Left lung (tissue), 14 donors: ENCODE measurements at places on chromosomes 1 and 21. TPM values are rescaled to one million over a fixed set of nuclear protein-coding genes. Genes with fewer than 3 reads are reported as not detected.

DNA sequence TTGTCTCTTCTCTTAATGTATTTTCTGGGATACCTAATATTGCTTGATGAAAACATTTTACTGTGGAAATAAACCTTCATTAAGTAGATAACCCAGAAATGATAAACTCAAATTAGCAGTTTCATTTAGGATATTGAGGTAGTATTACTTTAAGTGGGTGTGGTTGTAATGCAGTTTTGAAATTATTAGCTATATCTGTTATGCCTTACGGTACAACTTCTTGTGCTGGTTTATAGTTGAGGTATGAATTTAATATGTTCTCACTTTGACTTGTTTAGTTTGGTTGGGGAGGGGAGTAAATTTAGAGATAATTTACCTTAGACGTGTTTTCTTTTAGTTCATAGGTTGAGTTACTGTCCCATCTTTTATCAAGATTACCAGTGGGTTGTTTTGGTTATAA is 111.0 kb downstream of the POU2F1 start:
- H3K4me1 ChIP-seq: no peaks in the 10 kb centered on the region
- no peaks in the 10 kb centered on the region for H3K36me3 ChIP-seq
- DNase-seq: no peak

GRCh38 chr1:230849451-230850224 is 18.7 kb downstream of the C1orf198 start:
- H3K4me3 ChIP-seq: no peak overlapping the region
- no peaks in the 10 kb centered on the region for H3K36me3 ChIP-seq
- peak; percentile 81 for DNase-seq
- H3K4me1 ChIP-seq: peaks cover 28% of the 10 kb centered on the region
- peak overlapping the region; percentile 41 for H3K27ac ChIP-seq

The ATP6V1G3 gene
- total RNA-seq: not detected

The KRTAP21-2 gene
- total RNA-seq: not detected

The KCNH1 gene
- total RNA-seq: 0.08 TPM

DNA sequence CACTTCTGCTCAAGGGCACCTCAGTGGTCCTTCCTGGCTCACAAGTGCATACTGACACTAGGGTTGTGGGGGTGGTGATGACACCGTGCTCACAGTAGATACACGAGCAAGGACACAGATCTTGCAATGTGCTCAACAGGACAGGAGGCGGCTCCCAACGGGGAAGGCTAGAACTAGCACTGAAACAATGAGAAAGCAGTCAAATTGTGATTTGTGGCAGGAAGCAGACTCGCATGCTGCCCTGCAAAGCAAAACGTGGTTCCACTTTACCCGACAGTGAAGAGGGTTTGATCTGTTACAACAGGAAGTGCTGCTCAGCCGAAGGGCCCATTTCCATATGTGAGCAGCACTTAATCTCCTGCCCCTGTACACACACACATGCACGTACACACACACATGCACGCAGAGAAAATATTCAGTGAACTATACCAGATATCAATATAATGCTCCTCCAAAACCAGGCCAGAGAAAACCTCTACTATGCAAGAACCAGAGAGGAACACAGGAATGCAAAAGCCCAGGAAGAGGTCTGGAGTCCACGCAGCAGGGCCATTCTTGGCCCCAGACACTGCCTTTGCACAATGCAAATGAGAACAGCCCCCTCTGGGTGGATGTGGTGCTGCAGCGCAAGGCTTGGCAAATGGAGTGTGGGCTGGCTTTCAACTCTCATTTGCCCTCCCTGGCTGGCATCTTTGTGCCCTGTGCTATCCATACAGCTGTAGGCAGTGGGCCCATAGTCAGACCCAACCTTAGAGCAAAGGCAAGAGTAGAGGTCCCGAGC is 47.1 kb downstream of the KANK4 start:
- H3K27me3 ChIP-seq: no peaks in the 10 kb centered on the region
- H3K27ac ChIP-seq: no peak overlapping the region
- no peaks in the 10 kb centered on the region for H3K4me1 ChIP-seq
- no peak overlapping the region for H3K4me3 ChIP-seq

DNA sequence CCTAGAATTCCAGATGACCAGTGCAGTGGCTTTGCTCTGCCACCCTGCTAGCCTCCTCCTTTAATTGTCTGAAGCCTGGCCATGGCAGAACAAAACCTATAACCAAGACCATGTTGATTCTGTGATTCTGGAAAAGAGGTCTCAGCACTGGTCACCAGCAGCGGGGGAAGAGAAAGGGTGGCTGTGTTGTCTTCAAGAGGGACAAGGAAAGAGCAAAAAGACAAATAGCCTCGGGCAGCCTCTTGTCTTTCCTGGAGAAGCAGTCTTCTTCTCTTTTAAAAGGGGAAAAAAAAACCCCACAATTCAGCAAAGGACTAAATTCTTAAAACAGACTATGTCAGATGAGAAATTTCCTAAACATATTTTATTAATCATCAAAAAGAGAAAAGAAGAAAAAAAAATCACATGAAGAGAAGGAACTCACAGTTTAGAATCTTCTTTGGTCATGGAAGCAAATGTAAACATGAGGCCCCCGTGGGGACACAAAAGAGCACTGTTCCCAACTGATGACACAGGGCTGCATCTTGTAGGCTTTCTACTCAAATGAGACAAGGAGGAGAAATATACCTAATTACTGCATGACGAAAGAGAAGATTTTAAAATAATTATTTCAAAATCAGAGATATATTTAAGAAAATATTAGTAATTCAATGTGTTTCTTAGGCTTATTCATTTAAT is 36.3 kb upstream of the RAP1GAP start:
- DNase-seq: no peak
- H3K4me3 ChIP-seq: no peak overlapping the region
- H3K27me3 ChIP-seq: no peaks in the 10 kb centered on the region
- H3K36me3 ChIP-seq: peaks cover 81% of the 10 kb centered on the region

The TCEA3 gene
- 28.3 TPM for total RNA-seq

The RAB3B gene
- 0.06 TPM for total RNA-seq

GRCh38 chr1:38153778-38154470 is 107.3 kb upstream of the POU3F1 start:
- no peaks in the 10 kb centered on the region for H3K4me1 ChIP-seq
- no peak overlapping the region for H3K4me3 ChIP-seq
- DNase-seq: no peak

The CCDC30 gene
- total RNA-seq: 4.5 TPM

The DNAI4 gene
- 6.5 TPM for total RNA-seq

GRCh38 chr1:94144836-94145235 is 23.9 kb upstream of the ABCA4 start:
- no peaks in the 10 kb centered on the region for H3K4me1 ChIP-seq
- H3K36me3 ChIP-seq: no peaks in the 10 kb centered on the region
- H3K27me3 ChIP-seq: no peaks in the 10 kb centered on the region

GRCh38 chr1:66648901-66649595 is 103.2 kb upstream of the DYNLT5 start:
- no peaks in the 10 kb centered on the region for H3K27me3 ChIP-seq
- H3K4me1 ChIP-seq: no peaks in the 10 kb centered on the region
- no peaks in the 10 kb centered on the region for H3K36me3 ChIP-seq
- no peak overlapping the region for H3K27ac ChIP-seq
- DNase-seq: no peak

GRCh38 chr1:220966881-220967611 is 87.8 kb downstream of the HLX start:
- no peak overlapping the region for H3K27ac ChIP-seq
- no peaks in the 10 kb centered on the region for H3K4me1 ChIP-seq
- no peak overlapping the region for H3K4me3 ChIP-seq
- DNase-seq: no peak
- no peaks in the 10 kb centered on the region for H3K27me3 ChIP-seq
- no peaks in the 10 kb centered on the region for H3K36me3 ChIP-seq

The HES2 gene
- total RNA-seq: 6.6 TPM

DNA sequence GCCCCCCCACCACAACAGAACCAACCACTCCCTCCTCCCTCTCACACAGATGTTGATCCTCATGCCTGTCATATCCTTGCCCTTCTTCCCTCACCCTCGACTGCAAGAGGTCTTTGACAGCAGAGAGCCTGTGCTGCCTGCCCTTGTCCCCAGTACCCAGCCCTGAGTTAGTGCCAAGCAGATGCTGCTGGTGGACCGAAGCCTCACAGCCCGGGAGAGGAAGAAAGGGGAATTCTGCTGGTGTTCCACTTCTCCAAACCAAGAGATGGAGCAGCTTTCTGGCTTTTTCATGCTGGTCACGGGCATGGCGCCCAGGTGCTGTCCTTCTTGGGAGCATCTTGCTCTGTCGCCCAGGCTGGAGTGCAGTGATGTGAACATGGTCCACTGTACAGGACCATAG is 69.1 kb downstream of the SLC66A1 start:
- no peaks in the 10 kb centered on the region for H3K27me3 ChIP-seq
- no peak for DNase-seq
- H3K36me3 ChIP-seq: no peaks in the 10 kb centered on the region
- H3K27ac ChIP-seq: no peak overlapping the region
- H3K4me3 ChIP-seq: no peak overlapping the region

- H3K27ac ChIP-seq: no peak overlapping the region
- no peaks in the 10 kb centered on the region for H3K27me3 ChIP-seq
- H3K4me1 ChIP-seq: no peaks in the 10 kb centered on the region
- DNase-seq: no peak
- no peaks in the 10 kb centered on the region for H3K36me3 ChIP-seq
- no peak overlapping the region for H3K4me3 ChIP-seq
Observed at GRCh38 chr1:59768792-59769735, 45.7 kb upstream of the HOOK1 start.

DNA sequence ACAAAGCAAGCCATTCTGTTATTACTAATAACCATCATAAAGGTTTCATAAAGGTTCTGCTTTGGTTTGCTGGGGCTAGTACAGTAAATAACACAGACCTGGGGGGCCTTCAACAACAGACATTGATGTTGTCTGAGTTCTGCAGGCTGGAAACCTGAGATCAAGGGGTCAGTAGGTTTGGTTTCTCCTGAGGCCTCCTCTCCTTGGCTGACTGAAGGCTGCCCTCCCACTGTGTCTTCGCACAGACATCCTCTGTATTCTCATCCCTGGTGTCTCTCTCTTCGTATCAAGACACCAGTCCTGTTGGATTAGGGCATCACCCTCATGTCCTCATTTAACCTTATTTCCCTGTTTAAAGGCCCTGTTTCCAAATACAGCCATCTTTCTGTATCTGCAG is 37.3 kb downstream of the HUNK start:
- peaks cover 30% of the 10 kb centered on the region for H3K27me3 ChIP-seq
- no peak for DNase-seq
- H3K4me1 ChIP-seq: no peaks in the 10 kb centered on the region
